A549 treated with Mapracorat at 1 μM for 4 hours (cell line): ENCODE measurements at places on chromosomes 12 and 14. TPM values are rescaled to one million over a fixed set of nuclear protein-coding genes. Genes with fewer than 3 reads are reported as not detected.

Gene IAPP
- total RNA-seq, result not detected in 5 replicates

Gene NRXN3
- total RNA-seq, result 0.52 to 1.1 TPM (median 0.79 TPM) in 5 replicates

Gene KLRF1
- total RNA-seq, result not detected in 5 replicates

Gene BBOF1
- total RNA-seq, result 3.3 to 5.5 TPM (median 3.8 TPM) in 5 replicates

Gene NKX2-8
- total RNA-seq, result 1.8 to 4.6 TPM (median 3.2 TPM) in 5 replicates

Gene TXNRD1
- 753 to 930 TPM (median 871 TPM) in 5 replicates for total RNA-seq

Gene TTC8
- 35.0 to 44.2 TPM (median 38.5 TPM) in 5 replicates for total RNA-seq

Gene G2E3
- 11.8 to 18.5 TPM (median 17.3 TPM) in 5 replicates for total RNA-seq

Gene PRH1
- 1.8 to 3.9 TPM (median 2.8 TPM) in 5 replicates for total RNA-seq

Gene CNTN1
- 35.1 to 66.0 TPM (median 51.4 TPM) in 5 replicates for total RNA-seq

Gene WNT1
- not detected in 5 replicates for total RNA-seq

Gene KERA
- not detected in 5 replicates for total RNA-seq

Gene TEX52
- not detected in 5 replicates for total RNA-seq

Gene KIF26A
- total RNA-seq, result 1.7 to 4.3 TPM (median 4.2 TPM) in 5 replicates

Gene GPR132
- 0.40 to 0.70 TPM (median 0.56 TPM) in 5 replicates for total RNA-seq

Gene BCL11B
- total RNA-seq, result 0.21 to 0.35 TPM (median 0.28 TPM) in 5 replicates

Gene CMA1
- total RNA-seq, result not detected in 5 replicates

Gene PTPRR
- 0.20 to 0.43 TPM (median 0.32 TPM) in 5 replicates for total RNA-seq

Gene TAS2R19
- total RNA-seq, result 0.19 TPM in 1 of 5 replicates, not detected in the others

Gene SLC22A17
- total RNA-seq, result 5.5 to 9.4 TPM (median 6.6 TPM) in 5 replicates

Gene TPPP2
- not detected in 5 replicates for total RNA-seq

Gene OR4N2
- not detected in 5 replicates for total RNA-seq

Gene NANOG
- not detected in 5 replicates for total RNA-seq

Gene NAP1L1
- 580 to 656 TPM (median 638 TPM) in 5 replicates for total RNA-seq

Gene FOXA1
- 5.7 to 9.3 TPM (median 7.6 TPM) in 5 replicates for total RNA-seq

Gene SAMD15
- 1.6 to 2.5 TPM (median 1.9 TPM) in 5 replicates for total RNA-seq

Gene GUCY2C
- total RNA-seq, result not detected in 5 replicates

Gene TBX3
- total RNA-seq, result 38.2 to 56.5 TPM (median 55.1 TPM) in 5 replicates

Gene TAS2R31
- 0.17 to 0.27 TPM in 2 of 5 replicates, not detected in the others for total RNA-seq

Gene TUNAR
- not detected in 5 replicates for total RNA-seq

Gene ATL1
- total RNA-seq, result 4.9 to 6.3 TPM (median 5.4 TPM) in 5 replicates

Gene ADAM21
- 0.06 TPM in 2 of 5 replicates, not detected in the others for total RNA-seq

Gene CEP128
- 5.0 to 6.5 TPM (median 5.4 TPM) in 5 replicates for total RNA-seq

Gene ABCD2
- total RNA-seq, result not detected in 5 replicates

Gene CAPS2
- total RNA-seq, result 0.90 to 1.6 TPM (median 1.4 TPM) in 5 replicates

Gene SLC25A47
- not detected in 5 replicates for total RNA-seq

Gene PITPNM2
- total RNA-seq, result 12.1 to 22.3 TPM (median 18.8 TPM) in 5 replicates

Gene CDCA3
- total RNA-seq, result 71.5 to 81.3 TPM (median 75.3 TPM) in 5 replicates

Gene TAS2R30
- total RNA-seq, result not detected in 5 replicates

Gene LMNTD1
- not detected in 5 replicates for total RNA-seq

Gene MANSC4
- total RNA-seq, result not detected in 5 replicates

Gene ZDHHC17
- total RNA-seq, result 6.2 to 14.2 TPM (median 10.9 TPM) in 5 replicates

Gene TAS2R9
- not detected in 5 replicates for total RNA-seq

Gene HOXC9
- 11.1 to 13.2 TPM (median 11.7 TPM) in 5 replicates for total RNA-seq

Gene MYF6
- total RNA-seq, result not detected in 5 replicates

Gene PLEKHG7
- total RNA-seq, result not detected in 5 replicates

Gene RTN1
- total RNA-seq, result 0.05 TPM in 2 of 5 replicates, not detected in the others

Gene AHSA1
- total RNA-seq, result 209 to 283 TPM (median 230 TPM) in 5 replicates

Gene AKAP3
- 0.05 to 0.38 TPM (median 0.18 TPM) in 5 replicates for total RNA-seq
